ENCODE measurements at places on chromosomes 6 and 20. TPM values are rescaled to one million over a fixed set of nuclear protein-coding genes. Genes with fewer than 3 reads are reported as not detected.

- peaks cover 2% of the 10 kb centered on the region for H3K4me1 ChIP-seq
- no peaks in the 10 kb centered on the region for H3K27me3 ChIP-seq
- no peak overlapping the region for H3K4me3 ChIP-seq
- no peak for DNase-seq
- H3K36me3 ChIP-seq: no peaks in the 10 kb centered on the region
Measured at GRCh38 chr6:137900815-137901214, 33.8 kb downstream of the TNFAIP3 start.

DNA sequence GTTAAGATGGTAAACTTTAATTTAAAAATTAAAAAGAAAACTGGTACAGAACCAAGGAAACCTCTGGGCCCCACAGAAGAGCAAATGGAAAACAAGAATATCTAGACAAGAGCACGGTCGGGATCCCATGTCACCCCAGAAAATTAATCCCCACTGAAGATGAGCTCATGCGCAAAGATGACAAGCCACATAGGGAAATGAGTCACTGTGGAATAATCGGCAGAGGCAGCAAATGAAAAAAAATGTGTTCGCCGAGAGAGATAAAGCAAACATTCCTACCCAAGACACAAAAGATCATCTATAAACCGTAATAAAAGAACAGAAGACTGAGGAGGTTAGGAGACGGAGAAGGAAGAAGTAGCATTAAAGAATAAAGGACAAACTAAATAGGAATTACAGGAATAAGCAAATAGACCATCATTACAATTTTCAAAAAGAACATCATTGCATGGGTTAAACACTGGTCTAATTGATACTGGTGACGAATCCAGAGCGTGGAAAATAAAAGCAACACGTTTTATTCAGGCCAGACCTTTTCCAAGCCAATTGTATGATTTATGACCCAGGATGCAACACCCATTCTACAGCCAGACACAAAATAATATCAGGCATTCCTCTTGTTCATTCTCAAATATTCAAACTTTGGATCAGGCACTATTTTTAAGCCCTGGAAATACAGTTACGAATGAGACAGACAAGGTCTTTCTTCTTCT is 138.0 kb upstream of the ARID1B start:
- DNase-seq: no peak
- no peaks in the 10 kb centered on the region for H3K27me3 ChIP-seq
- no peak overlapping the region for H3K27ac ChIP-seq
- no peaks in the 10 kb centered on the region for H3K36me3 ChIP-seq

GRCh38 chr20:48247961-48248360 is 462.7 kb upstream of the SULF2 start:
- H3K27ac ChIP-seq: no peak overlapping the region
- no peak overlapping the region for H3K4me3 ChIP-seq
- DNase-seq: no peak
- no peaks in the 10 kb centered on the region for H3K27me3 ChIP-seq
- no peaks in the 10 kb centered on the region for H3K4me1 ChIP-seq
- no peaks in the 10 kb centered on the region for H3K36me3 ChIP-seq

DNA sequence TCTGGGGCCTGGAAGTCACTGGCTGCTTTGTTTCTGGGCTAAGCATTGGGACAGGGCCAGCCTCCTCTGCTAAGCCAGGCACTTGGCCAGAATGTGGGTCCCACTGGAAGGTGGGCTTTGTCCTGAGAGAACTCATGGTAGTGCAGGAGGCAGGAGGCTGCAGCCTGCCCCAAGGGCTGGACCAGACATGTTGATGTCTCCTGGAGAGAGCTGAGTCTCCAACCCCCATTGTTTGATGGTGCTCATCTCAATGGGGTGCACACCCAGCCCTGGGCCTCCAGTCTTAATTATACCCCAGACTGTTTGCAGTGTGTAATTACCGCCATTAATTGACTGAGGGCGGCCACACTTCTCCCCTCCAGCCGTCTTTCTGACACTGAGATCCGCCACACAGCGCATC is 220.5 kb upstream of the PMEPA1 start:
- no peak overlapping the region for H3K4me3 ChIP-seq
- H3K27me3 ChIP-seq: no peaks in the 10 kb centered on the region
- H3K36me3 ChIP-seq: no peaks in the 10 kb centered on the region

DNA sequence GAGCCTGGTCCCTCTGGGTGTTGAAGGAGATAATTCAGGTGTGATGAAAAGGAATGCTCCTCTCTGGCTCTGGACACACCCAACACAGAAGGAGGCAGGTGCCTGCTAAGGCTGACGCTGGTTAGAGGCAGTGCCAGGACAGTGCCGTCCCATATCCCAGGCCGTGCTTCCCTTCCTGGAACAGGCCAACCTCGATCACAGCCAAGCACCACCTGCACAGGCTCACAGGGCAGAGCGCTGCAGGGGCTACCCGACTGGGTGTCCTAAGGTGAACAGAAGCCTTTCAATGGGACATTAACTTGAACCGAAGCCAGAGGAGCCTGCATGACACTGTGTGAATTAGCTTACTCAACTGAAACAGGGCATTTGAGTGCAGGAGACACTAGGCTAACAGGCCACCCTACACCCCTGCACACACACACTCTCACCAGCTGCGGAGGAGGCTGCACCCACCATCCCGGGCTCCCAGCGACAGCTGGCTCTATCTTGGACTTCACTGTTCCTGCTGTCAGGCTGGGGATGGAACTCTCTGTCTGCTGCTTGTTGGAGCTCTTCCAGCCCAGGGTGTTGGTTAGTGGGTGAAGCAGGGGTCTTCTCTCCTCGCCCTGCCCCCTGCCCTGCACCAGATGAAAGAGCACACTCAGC is 347.2 kb downstream of the TAF4 start:
- DNase-seq: no peak
- H3K36me3 ChIP-seq: no peaks in the 10 kb centered on the region
- H3K4me3 ChIP-seq: no peak overlapping the region
- H3K27ac ChIP-seq: no peak overlapping the region
- no peaks in the 10 kb centered on the region for H3K4me1 ChIP-seq
- no peaks in the 10 kb centered on the region for H3K27me3 ChIP-seq

- no peaks in the 10 kb centered on the region for H3K36me3 ChIP-seq
- DNase-seq: no peak
- H3K4me3 ChIP-seq: no peak overlapping the region
- no peak overlapping the region for H3K27ac ChIP-seq
- H3K4me1 ChIP-seq: no peaks in the 10 kb centered on the region
- H3K27me3 ChIP-seq: no peaks in the 10 kb centered on the region
Measured at GRCh38 chr6:5724911-5725310, 281.8 kb downstream of the NRN1 start.

DNA sequence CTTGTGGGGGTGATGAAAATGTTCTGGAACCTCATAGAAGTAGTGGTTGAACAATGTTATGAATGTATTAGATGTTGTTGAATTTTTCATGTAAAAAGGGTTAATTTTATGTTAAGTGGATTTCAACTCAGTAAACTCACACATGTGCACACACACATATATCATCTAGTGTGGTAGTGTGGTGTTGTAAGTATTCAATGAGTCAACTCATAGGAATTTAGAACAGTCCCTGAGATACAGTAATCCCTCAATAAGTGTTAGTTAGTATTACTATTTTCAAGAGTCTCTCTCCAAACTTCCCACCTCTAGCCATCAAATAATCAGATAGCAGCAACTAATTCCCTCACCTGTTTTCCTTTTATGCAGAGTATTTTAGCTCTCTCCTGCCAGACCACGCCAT is 563.1 kb upstream of the JARID2 start:
- H3K4me1 ChIP-seq: no peaks in the 10 kb centered on the region
- no peaks in the 10 kb centered on the region for H3K36me3 ChIP-seq
- H3K27me3 ChIP-seq: no peaks in the 10 kb centered on the region
- no peak for DNase-seq
- no peak overlapping the region for H3K27ac ChIP-seq

DNA sequence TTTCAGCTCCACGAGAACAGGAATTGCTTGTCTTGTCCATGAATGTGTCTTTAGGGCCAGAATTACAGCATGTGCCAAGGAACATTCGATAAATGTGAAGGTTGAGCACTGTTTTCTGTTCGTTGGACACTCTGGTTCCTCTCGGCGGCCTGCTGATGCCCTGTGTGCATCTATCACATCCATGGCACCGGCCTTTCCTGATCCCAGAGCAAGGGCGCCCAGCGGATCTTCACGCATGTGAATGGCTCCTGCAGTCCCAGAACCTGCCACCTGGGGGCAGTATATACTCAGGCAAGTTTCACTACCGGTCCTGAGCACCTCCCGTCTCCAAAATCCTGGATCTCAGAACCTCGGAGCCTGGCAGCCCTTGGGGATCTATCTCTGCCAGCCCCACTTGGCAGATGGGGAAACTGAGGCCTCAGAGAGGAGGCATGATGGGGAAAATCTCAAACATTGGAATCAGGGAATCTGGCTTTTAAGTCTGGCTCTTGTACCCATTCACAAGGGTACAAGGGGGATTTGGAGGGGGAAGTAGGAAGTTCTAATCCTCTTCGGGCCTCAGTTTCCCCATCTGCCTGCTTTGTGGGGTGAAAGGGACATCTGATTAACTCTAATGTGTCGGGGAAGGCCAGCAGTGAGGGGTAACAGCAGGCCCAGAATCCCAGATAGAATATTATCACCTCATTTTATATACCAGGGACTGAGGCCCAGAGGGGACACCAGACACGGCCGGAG is 4.3 kb upstream of the CEBPB start:
- no peaks in the 10 kb centered on the region for H3K27me3 ChIP-seq
- H3K27ac ChIP-seq: no peak overlapping the region
- no peaks in the 10 kb centered on the region for H3K36me3 ChIP-seq
- peaks cover 20% of the 10 kb centered on the region for H3K4me1 ChIP-seq

- DNase-seq: no peak
- H3K36me3 ChIP-seq: no peaks in the 10 kb centered on the region
- no peaks in the 10 kb centered on the region for H3K27me3 ChIP-seq
- H3K4me1 ChIP-seq: no peaks in the 10 kb centered on the region
Measured at GRCh38 chr6:129874837-129875236, 13.7 kb upstream of the TMEM244 start.

GRCh38 chr20:9403448-9403847 is 110.9 kb upstream of the LAMP5 start:
- DNase-seq: no peak
- no peaks in the 10 kb centered on the region for H3K27me3 ChIP-seq
- H3K4me3 ChIP-seq: no peak overlapping the region
- no peaks in the 10 kb centered on the region for H3K4me1 ChIP-seq
- H3K36me3 ChIP-seq: no peaks in the 10 kb centered on the region

GRCh38 chr6:159063549-159063948 is 18.8 kb upstream of the TAGAP start:
- no peaks in the 10 kb centered on the region for H3K36me3 ChIP-seq
- no peak overlapping the region for H3K27ac ChIP-seq
- H3K4me1 ChIP-seq: no peaks in the 10 kb centered on the region
- H3K4me3 ChIP-seq: no peak overlapping the region

GRCh38 chr6:123925350-123925749 is 121.7 kb downstream of the NKAIN2 start:
- no peak for DNase-seq
- H3K36me3 ChIP-seq: no peaks in the 10 kb centered on the region
- no peaks in the 10 kb centered on the region for H3K27me3 ChIP-seq
- no peaks in the 10 kb centered on the region for H3K4me1 ChIP-seq
- no peak overlapping the region for H3K27ac ChIP-seq

- H3K27me3 ChIP-seq: peaks cover 23% of the 10 kb centered on the region
- DNase-seq: no peak
- H3K27ac ChIP-seq: no peak overlapping the region
- no peaks in the 10 kb centered on the region for H3K36me3 ChIP-seq
Measured at GRCh38 chr6:151494936-151495320, 1.1 kb downstream of the CCDC170 start.

- peaks cover 12% of the 10 kb centered on the region for H3K36me3 ChIP-seq
- no peak overlapping the region for H3K27ac ChIP-seq
- no peak overlapping the region for H3K4me3 ChIP-seq
- DNase-seq: no peak
- H3K27me3 ChIP-seq: no peaks in the 10 kb centered on the region
Measured at GRCh38 chr6:106569428-106569827, 59.9 kb downstream of the RTN4IP1 start.

DNA sequence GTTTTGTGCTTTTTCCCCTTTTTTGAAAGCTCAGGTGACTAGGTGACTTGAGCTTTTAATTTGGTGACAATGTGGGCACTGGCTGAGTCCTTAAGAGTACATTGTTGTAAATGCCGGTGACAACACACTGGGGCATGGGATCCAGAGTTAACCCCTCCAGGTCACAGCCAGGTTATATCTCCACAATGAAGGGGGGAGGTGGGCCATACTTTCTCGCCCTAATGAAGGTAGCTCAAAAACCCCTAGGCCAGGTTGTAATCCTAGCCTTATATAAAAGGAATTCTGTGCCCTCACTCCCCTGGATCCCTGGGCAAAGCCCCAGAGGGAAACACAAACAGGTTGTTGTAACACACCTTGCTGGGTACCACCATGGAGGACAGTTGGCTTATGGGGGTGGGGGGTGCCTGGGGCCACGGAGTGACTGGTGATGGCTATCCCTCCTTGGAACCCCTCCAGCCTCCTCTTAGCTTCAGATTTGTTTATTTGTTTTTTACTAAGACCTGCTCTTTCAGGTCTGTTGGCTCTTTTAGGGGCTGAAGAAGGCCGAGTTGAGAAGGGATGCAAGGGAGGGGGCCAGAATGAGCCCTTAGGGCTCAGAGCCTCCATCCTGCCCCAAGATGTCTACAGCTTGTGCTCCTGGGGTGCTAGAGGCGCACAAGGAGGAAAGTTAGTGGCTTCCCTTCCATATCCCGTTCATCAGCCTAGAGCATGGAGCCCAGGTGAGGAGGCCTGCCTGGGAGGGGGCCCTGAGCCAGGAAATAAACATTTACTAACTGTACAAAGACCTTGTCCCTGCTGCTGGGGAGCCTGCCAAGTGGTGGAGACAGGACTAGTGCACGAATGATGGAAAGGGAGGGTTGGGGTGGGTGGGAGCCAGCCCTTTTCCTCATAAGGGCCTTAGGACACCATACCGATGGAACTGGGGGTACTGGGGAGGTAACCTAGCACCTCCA is 2.2 kb upstream of the VEGFA start:
- H3K36me3 ChIP-seq: no peaks in the 10 kb centered on the region
- no peak for DNase-seq
- no peak overlapping the region for H3K4me3 ChIP-seq

DNA sequence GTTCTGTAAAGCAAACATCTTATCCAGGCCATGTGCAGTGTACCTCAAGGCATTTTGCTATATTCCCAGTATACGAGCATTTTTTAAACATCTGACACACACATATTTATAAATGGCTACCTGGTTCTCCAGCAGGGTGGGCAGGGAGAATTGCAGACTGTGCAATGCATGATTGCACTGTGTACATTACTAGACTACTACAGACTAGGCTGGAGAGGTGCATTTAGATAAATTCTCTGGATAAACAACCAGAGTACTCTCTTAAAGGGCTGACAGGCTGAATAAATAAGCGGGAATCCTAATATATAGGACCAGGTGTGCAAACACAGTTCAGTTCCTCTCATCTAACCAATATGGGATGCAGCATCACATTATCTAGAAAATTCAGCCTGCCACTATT is 428.3 kb upstream of the ARID1B start:
- no peak for DNase-seq
- no peak overlapping the region for H3K4me3 ChIP-seq
- no peaks in the 10 kb centered on the region for H3K4me1 ChIP-seq
- no peaks in the 10 kb centered on the region for H3K27me3 ChIP-seq
- no peaks in the 10 kb centered on the region for H3K36me3 ChIP-seq

Gene PPP1R11
- 59.2 TPM for total RNA-seq

Gene KIFC1
- 81.8 TPM for total RNA-seq

Gene LY6G5C
- total RNA-seq: 0.62 TPM

Gene RAET1G
- 1.2 TPM for total RNA-seq

Gene PLEKHG1
- total RNA-seq: 4.0 TPM

Gene IGF2R
- 163 TPM for total RNA-seq

Gene ARHGAP40
- total RNA-seq: 0.18 TPM

Gene ECT2L
- total RNA-seq: not detected

Gene HCRTR2
- not detected for total RNA-seq

Gene RHAG
- total RNA-seq: 0.23 TPM

Gene ALDH8A1
- not detected for total RNA-seq

Gene CLVS2
- total RNA-seq: 1.1 TPM

Gene FAXC
- 9.0 TPM for total RNA-seq
